ENCODE measurements at places on chromosomes 1 and 21. TPM values are rescaled to one million over a fixed set of nuclear protein-coding genes. Genes with fewer than 3 reads are reported as not detected.

DNA sequence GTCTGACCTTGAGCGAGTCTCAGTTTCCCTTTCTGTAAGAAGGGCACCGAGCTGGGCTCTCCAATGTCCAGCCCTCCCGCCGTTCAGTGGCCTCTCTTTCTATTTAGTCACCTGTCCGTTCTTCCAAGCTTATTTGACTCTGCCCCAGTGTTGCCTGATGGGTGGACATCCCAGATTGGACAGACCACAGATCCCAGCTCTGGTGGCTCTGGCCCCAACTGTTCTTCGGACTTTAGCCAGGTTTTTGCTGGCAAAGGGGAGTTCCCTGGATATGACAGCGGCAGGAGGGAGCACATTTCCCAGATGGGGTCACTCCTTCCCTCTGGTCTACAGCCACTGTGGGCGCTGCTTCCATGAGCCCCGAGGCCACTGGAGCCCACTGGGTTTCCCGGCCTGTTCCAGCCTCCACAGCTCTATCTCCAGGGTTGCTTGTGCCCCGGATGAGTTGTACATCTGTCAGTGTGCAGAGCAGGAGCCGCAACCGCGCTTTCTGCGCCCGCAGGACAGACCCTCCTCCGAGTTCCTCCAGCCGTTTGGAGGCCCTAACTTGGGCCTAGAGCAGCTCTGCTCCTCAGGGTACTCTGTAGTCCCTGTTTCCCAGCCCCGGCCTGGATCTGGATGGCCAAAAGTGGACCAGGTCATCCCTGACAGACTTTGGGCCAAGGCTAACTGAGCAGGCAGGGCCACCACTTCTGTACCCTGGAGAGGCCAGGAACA, 3.8 kb downstream of the DMBX1 start:
- DNase-seq: no peak

DNA sequence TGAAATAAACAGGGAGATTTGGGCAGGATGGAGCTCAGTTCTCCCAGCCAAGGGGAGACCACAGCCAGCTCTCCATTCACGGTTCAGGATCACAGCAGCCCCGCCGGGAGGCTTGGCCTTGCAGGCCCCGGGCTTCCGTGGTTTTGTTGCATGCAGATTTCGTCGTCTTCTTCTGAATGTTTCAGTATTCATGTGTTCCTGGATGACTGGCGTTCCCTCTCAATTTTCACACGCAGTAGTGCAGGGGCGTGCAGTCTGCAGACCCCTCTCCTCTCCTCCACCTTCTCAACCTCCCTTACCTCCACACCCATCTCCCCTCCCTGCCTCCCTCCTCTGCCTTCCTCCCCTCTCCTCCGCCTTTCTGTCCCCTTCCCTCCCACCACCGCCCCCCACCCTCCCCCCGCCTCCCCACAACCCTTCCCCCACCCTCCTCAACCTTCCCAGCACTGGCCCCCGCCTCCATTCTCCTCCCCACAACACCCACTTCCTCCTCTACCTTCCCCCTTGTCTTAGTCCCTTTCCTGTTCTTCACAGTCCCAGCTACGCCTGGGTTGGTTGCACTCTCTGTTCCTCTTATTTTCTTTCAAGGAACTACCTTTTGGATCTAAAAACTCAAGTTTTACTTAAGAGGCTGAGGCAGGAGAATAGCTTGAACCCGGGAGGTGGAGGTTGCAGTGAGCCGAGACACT, 8.4 kb upstream of the SLC19A1 start:
- DNase-seq: no peak

DNA sequence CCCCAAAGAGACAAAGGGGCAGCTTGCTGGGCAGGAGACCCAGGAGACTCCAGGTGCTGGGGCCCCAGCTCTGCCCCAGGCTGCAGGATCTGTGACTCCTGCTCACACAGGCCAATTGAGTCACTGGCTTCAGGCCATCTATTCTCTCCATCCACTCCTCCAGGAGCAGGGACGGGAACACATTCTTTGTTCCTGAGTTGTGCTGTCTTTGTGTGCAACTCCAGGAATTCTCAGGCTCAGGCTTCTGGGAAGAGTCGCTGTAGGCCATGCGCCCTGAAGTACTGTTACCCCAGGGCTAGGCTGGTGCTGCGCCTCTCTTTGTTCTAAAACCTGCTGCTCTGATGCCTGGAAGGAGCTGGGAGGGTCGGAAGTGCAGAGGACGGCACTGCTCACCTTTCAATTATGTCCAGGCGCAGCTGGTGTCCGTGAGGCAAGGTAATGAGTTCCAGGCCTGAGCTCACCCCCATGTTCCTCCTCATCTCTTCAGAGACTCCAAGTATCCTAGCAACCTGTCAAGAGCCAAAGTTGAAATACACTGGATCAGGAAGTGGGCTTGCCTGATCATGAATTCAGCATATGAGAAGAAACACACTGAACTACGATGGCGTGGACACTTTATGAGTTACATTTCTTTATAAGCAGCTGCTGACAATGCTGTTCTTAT, 105.9 kb downstream of the BCAR3 start:
- no peak for DNase-seq

DNA sequence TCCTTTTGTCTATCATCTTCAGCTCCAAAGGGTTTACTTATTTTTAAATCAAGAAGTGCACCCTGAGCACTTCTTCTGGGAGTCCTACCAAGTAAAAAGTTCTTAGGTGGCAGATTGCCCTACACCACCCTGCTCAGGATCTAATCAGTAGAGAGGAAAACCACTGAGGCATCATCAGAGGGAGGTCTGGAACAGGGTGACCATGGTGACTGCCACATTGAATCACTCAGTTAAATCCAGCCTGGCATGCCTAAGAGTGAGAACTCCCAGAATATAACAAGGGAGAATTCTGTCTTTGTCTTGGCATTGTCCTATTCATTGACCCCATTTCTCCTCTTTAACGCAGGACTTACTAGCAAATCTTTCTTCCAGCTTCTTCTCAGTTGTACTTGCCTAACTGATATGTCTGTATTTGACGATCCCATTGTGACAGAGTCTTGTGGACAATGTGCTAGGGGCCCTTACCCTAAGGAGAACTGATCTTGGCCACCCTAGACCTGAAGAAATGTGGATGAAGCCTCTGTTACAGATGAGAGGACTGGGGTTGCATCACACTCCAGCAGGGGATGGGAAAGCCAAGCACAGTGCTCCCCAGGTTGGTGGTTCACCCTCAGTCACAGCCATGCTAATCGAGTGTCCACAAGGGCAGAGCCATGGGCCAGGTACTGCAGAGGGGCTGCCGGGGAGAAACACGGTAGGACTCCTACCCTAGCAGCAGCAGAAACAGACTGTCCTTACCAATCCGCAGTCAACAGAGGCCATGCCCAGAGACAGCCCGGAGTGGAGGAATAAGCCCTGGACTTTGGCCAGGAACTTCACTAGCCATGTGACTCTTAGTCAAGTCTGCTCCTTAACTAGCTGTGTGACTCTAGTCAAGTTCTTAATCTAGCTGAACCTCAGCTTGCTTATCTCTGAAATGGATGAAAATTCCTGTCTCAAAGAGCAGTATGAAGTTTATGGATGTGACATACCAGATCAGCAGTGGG, 15.4 kb downstream of the PKP1 start:
- no peak for DNase-seq

DNA sequence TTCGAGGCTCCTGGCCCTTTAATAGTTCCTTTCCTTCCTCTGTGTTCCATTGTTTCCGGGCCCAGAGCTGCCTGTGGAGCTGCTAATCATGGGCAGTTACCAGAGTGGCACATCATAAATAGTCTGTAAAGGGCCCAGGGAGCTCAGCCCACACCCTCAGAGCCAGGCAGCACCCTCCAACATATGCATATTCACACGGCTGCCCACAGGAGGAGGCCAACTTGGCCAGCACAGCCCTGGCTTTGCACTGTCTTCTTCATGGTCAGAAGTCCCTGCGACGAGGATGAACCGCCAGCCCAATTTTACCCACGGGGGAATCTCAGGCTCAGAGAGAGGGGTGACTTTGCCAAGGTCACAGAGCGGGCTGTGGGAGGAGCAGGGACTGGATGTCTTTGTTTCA, 172.5 kb downstream of the TRABD2B start:
- no peak for DNase-seq

DNA sequence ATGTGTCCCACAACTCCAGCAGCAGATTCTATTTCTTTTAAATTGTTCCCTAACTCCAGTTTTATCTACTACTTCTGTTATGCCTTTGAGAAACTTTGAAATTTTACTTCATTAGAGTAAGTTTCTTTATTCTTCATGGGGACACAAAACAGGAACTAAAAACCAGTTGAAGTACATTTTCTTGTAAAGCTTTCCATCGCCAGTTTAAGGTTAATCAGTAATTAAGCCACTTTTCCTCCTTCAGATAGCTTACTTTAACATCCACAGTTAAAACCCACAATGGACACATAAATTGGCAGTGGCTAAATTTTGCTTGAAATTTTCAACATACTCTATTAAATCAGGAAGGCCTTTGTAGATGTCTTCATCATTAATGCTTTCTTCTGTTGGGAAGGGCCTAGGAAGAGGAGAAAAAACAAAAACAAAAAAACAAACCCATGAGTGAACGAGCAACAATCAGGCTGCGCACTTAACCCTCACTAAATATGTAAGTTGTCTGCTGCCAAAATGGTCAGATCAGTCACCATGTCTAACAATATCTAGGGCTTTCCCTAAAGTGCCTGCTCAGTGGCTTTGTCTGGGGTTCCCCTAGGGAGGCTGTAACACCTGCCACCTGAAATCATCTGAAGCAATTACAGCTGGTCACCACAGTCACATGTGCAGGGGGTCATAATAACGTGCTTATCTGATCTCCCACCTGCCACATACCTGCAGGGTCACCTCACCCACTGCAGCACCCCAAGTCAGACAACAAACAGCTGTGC, 187.9 kb downstream of the VAV3 start:
- DNase-seq: no peak

GRCh38 chr1:114896795-114897194, 42.1 kb downstream of the SYCP1 start:
- no peak for DNase-seq

DNA sequence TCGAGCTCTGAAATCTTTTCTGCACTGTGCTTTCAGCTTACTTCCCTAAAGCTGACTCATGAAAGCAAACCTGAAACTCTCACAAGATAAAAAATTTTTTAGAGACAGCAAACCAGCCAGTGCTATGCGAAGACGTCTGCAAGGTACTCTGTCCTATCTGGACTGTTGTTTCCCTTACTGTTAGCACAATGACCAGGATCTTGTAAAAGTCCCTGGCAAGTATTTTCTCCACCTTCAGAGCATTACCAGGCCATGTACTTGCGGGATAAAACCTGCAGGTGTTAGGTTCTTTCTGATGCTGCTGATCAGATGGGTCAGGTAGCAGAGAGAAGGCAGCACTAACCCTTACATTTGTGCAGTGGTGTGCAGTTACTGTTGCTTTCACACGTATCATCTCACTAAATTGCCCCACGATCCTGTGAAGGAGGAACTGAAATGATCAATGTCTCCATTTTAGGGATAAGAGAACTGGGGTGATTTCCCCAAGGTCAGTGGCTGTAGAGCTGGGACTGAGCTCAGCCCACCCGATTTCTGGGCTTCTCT, 56.6 kb downstream of the PLXNA2 start:
- no peak for DNase-seq

- DNase-seq: no peak
Measured at GRCh38 chr1:71377886-71378285, 297.1 kb upstream of the ZRANB2 start.

DNA sequence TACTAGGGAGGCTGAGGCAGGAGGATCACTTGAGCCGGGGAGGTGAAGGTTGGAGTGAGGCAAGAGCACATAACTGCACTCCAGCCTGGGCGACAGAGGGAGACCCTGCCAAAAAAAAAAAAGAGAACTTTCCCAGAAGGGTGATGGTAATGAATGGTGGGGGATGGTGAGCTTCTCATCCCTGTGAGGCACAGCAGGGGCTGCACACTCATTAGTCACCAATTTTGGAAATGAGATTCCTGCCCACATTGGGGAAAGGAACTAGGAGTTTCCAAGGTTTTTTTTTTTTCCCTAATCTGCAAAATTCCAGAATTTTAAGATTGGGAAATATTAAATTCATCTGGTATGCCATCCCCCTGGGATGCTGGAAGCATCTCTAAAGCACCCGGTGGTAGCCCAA, 50.2 kb upstream of the SSBP3 start:
- DNase-seq: no peak

DNA sequence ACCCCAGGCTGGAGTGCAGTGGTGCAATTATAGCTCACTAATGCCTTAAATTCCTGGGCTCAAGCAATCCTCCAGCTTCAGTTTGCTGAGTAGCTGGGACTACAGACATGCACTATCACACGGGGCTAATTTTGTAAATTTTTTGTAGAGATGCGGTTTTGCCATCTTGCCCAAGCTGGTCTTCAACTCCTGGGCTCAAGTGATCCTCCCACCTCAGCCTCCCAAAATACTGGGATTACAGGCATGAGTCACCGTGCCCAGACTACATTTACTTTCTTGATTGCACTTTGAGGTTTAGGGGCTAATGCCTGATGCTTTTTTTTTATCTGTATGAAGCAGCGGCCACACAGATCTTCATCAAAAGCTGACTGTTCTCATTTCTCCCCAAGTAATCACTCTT, 124.6 kb downstream of the KIF26B start:
- no peak for DNase-seq

GRCh38 chr1:152388889-152389288, 25.2 kb downstream of the CRNN start:
- no peak for DNase-seq

- no peak for DNase-seq
Measured at GRCh38 chr1:111512132-111512889, 8.9 kb upstream of the ADORA3 start.

DNA sequence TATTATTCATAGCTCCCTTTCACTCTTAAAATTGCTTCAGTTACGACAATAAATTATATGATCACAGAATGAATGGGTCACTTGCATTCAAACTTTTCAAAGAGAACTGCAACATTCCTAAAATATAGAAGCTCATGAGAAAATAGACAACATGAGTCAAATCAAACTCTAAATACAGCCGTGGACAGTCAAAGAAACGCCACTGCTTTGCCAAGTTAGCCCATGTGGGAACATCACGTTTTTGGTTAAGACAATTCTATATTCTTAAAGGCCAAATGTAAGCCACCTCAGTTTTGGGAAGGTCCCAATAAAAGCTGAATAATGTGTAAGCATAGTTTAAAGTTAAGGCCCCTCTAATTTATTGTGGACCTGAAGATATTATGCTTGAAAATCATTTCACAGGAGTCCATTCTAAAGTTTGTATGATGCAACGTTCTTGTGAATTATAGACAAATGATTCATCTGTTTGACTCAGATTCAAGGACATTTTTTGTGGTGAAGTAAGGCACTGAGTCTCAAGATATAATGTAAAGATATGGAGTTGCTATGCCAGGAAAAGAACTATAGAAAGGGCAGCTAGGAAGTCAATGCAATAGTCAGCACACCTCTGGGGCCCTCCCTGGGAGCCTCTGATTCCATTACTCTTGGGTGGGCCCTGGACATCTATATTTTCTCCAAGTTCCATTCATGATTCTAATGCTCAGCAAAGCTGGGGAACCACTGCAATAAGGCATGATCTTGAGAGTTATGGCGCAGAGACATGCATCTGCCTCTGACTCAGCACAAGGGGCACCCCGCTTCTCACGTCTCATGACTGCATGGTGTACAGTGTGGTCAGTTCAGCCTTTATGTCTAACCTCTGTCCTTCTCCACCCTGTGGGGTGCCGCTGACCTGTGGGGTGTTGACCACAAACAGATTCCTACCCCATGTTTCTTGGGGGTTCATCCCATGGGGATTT, 33.9 kb downstream of the ETS2 start:
- DNase-seq: peak; percentile 97

Gene TMPRSS15
- total RNA-seq: not detected

Gene NEXN
- total RNA-seq: 29.7 TPM

Gene BCL10
- total RNA-seq: 31.7 TPM

Gene MX1
- 8.4 TPM for total RNA-seq

Gene EXO1
- total RNA-seq: 37.7 TPM

Data from LHCN-M2 (cell line).